Osteocyte (in vitro differentiated cells): ENCODE measurements at places on chromosomes 6 and 20. TPM values are rescaled to one million over a fixed set of nuclear protein-coding genes. Genes with fewer than 3 reads are reported as not detected.

Gene KHDC1L
- not detected in 2 replicates for total RNA-seq

DNA sequence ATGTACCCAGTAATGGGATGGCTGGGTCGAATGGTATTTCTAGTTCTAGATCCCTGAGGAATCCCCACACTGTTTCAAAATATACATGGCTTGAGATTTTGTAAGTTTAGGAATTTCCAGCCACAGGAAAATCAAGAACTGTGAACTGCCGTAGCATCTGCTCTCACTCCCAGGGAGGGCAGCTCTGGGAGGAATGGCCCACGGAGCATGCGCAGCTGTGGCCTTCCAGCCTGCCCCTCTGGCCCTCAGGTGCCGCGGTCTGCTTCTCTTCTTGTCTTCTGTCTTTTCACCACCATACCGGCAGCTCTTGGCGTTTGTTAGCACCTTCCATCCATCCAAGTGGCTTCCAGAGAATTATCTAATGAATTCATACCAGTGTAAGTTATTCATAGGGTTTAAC is 19.9 kb upstream of the EXOC2 start:
- DNase-seq = no peak

Gene OTOR
- total RNA-seq = not detected in 2 replicates

Gene HCRTR2
- not detected in 2 replicates for total RNA-seq

- no peak for DNase-seq
Measured at GRCh38 chr20:63293871-63294535, 1.0 kb downstream of the COL20A1 start.

Gene CNBD2
- 3.8 and 4.6 TPM in 2 replicates for total RNA-seq

- no peak for DNase-seq
Measured at GRCh38 chr6:131858765-131859415, 51.1 kb downstream of the ENPP1 start.

Gene EPB41L1
- 31.4 and 36.9 TPM in 2 replicates for total RNA-seq

Gene CDH22
- not detected in 2 replicates for total RNA-seq

GRCh38 chr20:34435589-34435988 is 72.5 kb downstream of the ITCH start:
- no peak for DNase-seq

DNA sequence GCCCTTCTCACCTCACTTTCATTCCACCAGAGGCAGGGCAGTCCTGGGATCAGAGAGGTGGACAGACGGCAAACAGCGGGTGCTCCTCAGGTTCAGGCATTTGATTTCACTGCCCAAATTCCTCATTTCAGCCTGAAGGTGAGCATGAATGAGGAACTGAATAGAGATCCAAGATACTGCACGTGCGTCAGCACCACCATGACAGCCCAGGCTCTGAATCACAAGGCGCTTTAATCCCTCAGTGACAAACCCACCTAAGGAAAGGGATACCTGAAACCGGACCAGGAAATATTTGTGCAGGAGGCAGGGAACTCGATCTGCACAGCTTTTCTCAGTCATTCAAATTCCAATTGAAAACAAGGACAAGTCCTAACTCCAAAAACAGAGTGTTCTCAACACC is 174.8 kb upstream of the HEY2 start:
- no peak for DNase-seq

Gene RFX6
- total RNA-seq = not detected in 2 replicates

DNA sequence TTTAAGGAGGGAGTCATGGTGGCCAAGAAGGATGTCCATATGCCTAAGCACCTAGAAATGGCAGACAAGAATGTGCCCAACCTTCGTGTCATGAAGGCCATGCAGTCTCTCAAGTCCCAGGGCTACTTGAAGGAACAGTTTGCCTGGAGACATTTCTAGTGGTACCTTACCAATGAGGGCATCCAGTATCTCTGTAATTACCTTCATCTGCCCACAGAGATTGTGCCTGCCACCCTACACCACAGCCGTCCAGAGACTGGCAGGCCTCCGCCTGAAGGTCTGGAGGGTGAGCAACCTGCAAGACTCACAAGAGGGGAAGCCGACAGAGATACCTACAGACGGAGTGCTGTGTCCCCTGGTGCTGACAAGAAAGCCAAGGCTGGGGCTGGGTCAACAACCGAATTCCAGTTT is 115.0 kb downstream of the HFE start:
- DNase-seq = no peak

GRCh38 chr20:63518946-63519667 is 1.5 kb upstream of the PPDPF start:
- no peak for DNase-seq

DNA sequence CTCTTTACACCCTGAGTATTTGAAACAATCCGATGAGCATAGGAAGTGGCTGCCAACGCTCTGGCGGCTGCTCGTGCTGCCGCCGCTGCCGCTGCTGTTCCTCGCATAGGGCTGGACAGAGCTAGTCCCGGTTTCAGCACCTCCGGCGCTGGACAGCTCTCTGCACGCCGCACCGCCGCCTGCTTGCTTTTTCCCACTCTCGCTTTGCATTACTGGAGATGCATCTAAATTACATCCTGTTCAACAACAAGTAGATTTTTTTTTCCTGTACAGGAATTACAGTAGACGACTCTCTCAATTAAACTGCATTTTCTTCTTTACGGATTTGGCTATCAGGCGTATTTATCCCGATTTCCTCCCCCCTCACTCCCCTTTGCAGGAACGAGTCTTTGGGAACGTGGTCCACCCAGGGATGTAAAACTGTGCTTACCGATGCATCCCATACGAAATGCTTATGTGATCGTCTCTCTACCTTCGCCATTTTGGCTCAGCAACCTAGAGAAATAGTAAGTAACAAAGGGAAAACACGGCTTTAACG is 563.8 kb downstream of the LMBRD1 start:
- DNase-seq = peak; percentile 94

- DNase-seq = no peak
Measured at GRCh38 chr6:32107406-32107805, 1.7 kb downstream of the TNXB start.

Gene HRH3
- total RNA-seq = not detected in 2 replicates

DNA sequence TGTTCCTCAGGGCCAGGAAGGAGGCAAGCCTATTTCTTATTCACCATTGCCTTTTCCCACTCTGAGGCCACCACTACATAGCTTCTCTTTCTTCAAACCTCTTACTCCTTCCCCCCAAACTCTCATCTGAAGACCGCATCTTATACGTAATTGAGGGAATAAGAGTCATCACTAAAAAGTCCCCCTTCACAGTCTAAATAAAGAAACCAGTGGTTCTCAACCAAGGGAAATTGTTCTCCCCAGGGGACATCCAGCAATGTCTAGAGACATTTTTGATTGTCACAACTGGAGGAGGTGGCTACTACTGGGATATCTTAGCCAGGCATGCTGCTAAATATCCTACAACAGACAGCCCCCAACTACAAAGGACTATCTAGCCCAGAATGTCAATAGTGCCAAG is 327.6 kb upstream of the CNR1 start:
- no peak for DNase-seq

GRCh38 chr6:52326540-52327364 is 35.2 kb upstream of the PAQR8 start:
- DNase-seq = no peak

Gene KCNK16
- total RNA-seq = not detected in 2 replicates

DNA sequence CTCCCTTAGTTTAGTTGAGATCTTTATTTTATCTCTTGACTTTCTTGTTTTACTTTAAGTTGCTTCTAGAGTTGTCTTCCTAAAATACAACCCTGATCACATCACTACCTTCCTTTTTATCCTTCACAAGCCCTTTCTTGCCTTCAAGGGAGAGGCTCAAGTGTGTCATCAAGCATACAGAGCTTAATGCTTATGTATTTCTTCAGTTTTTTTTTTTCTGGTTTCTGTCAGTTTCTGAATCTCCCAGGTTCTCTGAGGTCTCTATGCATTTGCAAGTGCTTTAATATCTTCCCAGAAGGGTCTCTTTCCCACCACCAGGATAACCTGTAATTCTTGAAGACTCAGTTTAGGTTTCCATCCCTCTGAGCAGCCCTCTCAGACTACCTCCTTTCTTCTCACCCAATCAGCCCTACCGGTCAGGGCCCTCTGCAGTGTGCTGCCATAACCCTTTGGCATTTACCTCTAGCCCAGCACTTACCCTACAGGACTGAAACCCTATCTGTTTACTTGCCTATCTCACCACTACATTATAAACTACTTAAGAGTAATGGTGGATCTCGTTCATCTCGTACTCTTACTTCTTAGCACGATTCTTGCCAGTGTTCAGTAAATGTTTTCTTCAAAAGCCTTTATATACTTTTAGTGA is 36.9 kb downstream of the EYA4 start:
- DNase-seq = no peak

DNA sequence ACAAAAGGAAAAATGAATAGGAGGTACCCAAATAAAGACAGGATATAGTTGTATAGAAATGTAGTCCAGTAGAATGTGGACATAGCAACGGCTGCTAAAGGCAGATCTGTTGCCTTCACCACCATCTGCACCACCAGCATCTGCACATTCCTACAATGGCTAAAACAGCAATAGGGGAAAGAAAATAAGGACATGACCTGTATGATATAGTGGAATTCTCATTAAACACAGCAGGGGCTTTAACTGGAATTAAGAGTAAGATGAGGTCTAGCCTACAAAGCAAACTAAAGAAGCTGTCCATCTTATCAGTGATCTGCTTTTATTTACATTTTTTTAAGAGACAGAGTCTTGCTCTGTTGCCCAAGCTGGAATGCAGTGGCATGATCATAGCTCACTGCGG is 26.8 kb upstream of the SCAF8 start:
- DNase-seq = no peak

Gene TMC2
- not detected in 2 replicates for total RNA-seq

- no peak for DNase-seq
Measured at GRCh38 chr6:137016356-137016755, 28.4 kb downstream of the IL20RA start.

- no peak for DNase-seq
Measured at GRCh38 chr20:53002786-53003185, 30.6 kb downstream of the TSHZ2 start.

DNA sequence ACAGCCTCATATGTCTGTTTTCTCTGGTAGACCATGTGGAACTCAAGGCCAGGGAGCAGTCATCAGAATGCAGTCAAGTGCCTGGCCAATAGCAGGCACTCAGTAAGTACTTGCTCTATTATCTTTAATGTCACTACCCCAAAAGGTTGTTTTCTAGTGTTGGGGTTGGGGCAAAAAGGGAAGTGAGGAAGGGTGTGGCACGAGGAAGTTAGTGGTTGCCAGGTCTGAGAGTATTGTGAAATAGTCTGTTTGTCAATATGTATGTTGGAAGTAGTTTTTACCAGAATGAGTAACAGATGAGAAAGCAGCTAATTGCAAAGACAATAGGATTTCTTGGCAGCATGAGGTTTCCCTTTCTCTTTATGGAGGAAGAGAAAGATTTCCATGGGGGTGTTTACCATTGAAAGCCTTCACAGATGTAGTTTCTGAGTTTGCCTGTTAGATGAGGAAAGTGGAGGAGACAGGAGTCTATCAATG is 59.5 kb upstream of the ARMH2 start:
- DNase-seq = no peak

DNA sequence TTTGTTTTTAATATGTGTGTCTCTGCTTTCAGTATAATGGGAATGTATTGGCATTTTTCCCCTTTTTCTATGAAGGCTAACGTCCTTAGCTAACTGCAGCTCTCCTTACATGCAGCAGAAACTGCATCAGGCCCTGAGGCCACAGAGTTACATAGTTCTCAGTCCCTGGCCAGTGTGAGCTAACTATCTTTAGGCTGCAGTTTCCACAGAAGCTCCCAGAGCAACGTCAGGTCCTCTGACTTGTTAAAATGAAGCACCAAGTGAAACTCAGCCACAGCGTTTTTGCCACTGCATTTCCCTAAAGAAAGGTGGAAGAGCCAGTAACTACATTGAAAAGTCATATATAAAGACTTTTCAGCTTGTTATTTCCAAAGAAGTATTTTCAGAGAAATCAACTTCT is 244.7 kb downstream of the CBLN4 start:
- no peak for DNase-seq

- no peak for DNase-seq
Measured at GRCh38 chr20:53656293-53657202, 62.9 kb upstream of the ZNF217 start.

DNA sequence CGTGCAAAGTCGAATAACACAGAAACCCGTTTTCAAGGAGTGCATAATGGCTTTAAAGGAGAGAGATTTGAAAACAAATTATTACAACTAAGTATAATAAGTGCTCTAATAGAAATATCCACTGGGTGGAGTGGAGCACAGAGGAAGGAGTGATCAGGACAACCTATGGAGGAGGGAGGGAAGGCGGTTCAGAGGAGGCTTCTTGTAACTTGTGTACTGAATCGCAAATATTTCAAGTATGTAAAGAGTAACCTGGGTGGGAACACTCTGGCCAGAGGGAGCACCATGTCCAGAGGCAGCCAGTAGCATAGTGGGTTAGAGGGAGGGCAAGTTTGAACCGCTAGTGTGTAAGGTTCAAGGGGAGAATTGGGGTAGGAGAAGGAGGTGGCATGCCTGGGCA is 21.6 kb upstream of the TNFAIP3 start:
- DNase-seq = no peak

Gene RNF39
- not detected in 2 replicates for total RNA-seq

DNA sequence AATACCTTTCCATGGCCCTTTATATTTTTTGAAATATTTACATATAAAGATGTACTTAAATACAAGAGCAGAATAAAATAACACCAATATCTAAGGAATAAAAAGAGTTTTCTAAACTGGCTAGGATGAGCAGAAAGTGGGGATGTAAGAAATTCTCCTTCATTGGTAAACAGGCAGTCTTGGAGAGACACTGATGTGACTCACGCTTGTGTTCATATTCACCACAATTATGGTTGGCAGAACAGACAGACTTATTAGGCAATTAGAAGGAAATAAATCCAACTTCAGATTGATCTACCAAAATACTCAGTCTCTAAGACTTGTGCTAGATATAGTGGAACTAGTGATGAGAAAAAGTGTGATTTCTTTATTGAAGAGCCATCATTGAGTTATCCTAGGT is 463.7 kb downstream of the CDC5L start:
- DNase-seq = no peak

Gene FRK
- 0.03 and 0.05 TPM in 2 replicates for total RNA-seq

GRCh38 chr20:62675156-62675876 is 33.0 kb downstream of the SLCO4A1 start:
- DNase-seq = no peak

DNA sequence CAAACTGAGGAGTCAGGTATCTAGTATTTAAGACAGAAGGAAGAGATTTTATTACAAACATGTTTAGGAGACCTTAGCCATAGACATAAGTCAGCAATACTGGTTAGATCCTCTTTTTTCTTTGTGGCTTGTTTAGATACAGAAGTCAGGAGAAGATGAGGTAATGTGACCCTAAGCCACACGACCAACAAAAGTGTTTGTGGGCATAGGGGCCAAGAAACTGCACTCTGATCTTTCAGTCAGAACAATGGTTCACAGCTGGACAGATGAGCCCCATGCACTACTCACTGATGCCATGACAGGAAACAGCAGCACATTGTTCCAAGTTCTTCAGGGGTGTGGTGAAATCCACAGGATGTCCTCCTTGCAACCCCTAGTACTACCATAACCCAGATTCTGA is 238.5 kb upstream of the RAB32 start:
- no peak for DNase-seq
